ENCODE measurements at places on chromosomes 7 and 10. TPM values are rescaled to one million over a fixed set of nuclear protein-coding genes. Genes with fewer than 3 reads are reported as not detected.

- no peak for DNase-seq
Observed at GRCh38 chr10:30897048-30897447, 134.6 kb downstream of the ZNF438 start.

- DNase-seq, result no peak
Observed at GRCh38 chr10:34415039-34415438, 400.1 kb downstream of the PARD3 start.

GRCh38 chr7:101140339-101140699 lies 13.4 kb downstream of the SERPINE1 start:
- no peak for DNase-seq

DNA sequence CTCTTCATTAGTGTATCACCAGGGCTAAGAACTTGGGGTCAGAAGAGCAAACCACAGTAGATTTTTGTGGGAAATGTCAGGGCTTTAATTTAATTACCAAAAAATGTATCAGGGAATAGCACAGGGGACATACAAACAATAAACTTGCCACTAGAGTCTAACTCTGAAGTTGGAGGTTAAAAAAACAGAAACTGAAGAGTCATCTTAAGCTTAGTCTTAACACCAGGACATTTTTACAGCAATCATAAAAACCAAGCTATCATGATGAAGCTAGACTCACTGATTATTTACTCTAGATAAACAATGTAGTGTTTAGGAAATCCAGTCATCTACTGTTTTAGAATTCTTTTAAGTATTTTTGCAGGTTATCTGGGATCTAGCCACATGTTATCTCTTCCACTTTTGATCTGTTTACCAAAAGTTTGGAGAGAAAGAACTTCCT lies 48.4 kb upstream of the GLI3 start:
- no peak for DNase-seq

DNA sequence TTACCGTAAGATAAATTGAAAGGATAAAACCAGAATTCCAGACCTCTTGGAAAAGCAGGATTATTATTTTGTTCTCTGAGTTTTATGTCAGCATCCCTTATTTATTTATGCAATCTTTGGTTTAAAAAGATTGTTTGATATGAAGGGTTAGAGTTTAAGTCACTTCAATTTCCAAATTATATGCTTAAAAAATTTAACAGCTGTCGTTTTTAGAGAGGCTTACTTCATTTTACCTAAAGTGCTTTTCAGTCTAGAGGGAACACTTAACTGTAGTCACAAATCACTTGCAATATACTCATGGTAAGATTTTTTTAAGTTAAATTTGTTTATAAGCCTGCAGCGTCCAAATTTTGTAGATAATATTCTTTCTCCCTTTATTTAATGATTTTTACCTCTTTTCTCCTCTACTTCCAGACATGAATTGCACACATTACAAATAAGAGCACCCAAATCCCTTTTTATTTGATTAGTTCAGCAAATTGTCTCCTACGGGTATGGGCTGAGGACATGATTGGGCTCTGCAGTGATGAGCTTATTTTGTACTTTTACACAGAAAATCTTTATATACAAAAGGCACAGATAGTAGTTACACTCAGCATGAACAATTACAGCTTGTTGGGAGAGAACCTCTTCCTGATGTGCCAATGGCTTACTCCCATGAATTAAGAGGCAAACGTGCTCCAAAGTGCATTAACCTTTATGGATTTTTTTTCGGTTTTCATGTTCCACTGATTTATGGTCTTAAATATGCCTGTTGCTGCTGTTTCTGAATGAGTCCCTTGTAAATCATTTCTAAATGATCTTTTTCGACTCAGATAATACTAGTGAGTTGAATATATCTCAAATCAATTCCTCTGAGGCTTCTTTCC lies 319.3 kb upstream of the LRGUK start:
- no peak for DNase-seq

GRCh38 chr7:55970561-55970960 lies 6.2 kb downstream of the NIPSNAP2 start:
- no peak for DNase-seq

The CRYGN gene
- not detected for total RNA-seq

The CYP2C8 gene
- total RNA-seq, result 1.9 TPM
